Mammary epithelial cell (primary cell): ENCODE measurements at places on chromosomes 5 and 9. TPM values are rescaled to one million over a fixed set of nuclear protein-coding genes. Genes with fewer than 3 reads are reported as not detected.

DNA sequence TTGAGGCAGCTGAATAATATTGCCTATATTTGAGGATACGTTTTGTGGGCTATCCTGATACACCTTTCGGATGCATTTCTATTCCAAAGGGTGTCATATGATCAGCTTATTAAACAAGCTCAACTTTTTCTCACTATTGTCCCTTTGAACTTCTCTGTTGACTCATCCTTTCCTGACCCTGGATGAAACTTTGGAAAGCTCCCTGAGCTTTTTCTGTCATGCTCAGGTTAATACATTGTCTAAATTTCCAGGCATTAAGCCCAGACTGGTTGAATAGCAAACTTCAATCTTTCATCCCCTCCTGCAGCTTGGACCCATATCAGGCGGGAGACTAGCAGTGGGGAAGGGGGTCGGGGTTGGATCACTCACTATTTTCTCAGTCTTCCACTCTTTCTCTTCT lies 104.9 kb upstream of the PTPN3 start:
- no peak for DNase-seq

DNA sequence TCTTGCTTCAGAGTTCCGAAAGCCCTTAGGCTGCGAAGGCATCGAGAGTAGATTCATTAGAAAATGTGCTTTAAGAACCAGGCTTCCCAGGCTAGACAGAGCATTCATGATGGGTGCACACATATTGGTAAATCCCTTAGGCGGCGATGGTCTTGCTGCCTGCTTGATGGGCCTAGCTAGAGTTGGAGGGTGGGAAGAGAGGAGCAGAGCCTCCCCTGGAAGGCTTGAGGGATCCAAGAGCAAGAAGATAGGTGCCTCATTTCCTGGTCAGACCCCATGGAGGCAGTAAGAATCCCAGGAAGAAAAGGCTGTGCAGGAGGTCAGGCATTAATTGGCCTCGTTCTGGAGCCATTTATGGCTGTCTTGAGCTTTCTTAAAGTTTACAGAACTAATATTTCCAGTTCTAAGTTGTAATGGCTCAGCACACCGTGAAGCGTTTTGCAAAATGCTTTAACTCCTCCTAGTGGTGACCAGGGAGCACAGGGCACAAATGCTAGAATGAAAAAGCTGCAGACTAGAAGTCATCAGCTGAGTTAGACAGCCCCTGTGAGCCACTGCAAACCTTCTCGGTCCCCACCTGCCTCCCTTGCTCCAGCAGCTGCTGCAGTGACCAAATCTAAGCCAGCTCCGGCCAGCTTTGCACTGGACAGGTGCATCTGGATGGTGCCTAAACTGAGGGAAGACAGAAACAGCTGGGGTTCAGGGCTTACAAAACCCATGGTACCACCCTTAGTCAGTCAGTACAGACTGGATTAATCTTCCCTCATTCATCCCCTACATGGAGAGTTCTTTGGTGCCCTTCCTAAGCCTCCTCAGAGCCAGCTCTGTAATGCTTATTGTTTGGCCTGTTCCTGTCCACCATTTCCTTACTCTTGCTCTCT lies 14.7 kb downstream of the SLC45A2 start:
- peak; percentile 40 for DNase-seq

DNA sequence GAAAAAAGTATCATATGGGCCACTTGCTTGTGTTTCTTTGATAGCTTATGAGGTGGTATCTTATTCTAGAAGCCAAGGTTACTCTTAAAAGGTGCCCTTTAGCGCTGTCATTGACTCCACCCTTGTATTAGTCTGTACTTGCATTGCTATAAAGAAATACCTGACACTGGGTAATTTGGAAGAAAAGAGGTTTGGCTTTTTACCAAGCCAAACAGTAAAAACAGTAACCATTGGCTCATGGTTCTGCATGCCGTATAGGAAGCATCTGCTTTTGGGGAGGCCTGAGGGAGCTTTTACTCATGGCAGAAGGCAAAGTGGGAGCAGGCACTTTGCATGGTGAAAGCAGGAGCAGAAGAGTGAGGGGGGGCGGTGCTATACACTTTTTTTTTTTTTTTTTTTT lies 87.4 kb downstream of the TEK start:
- peak; percentile 61 for DNase-seq

DNA sequence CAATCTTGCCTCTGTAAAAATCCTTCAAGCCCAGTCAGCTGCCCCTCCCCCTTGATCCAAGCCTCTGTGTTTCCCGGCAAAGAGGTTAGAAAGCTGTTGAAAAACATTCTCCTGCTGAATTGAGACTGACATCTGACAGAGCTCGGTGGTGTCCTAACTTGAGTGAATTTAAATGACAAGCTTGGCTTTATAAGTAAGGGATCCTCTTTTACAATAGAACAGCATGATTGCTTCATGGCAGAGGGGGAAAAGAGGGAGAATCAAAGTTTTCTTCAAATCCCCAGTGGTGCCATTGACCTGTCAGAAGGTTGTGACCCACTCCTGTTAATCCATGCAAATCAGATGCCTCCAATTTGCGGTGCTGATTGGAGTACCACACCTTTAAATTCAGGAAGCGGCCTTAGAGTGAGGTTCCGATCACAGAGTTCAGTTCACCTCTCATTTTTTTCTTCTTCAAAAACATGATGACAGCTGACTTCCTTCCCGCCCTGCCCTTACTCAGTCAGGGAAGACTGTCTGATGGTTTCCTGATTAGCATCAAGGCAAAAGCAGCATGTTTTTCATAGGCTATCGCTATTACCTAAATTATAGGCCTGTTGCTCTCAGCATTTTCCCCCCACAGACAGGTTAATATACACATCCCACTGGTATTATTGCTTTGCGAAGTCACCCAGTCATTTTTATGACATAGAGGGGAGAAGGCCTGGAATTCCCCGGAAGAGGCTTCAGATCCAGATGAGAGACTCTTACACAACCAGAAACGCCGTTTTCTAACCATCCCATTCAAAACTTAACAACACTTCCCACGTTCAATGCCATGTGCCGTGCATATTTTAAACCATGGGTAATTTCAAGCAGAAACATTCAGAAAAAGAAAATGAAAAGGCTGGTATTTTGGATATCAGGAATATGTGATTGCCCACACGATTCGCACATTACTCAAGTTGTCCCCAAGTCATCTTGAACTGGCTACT lies 141.4 kb downstream of the EBF1 start:
- DNase-seq: no peak

DNA sequence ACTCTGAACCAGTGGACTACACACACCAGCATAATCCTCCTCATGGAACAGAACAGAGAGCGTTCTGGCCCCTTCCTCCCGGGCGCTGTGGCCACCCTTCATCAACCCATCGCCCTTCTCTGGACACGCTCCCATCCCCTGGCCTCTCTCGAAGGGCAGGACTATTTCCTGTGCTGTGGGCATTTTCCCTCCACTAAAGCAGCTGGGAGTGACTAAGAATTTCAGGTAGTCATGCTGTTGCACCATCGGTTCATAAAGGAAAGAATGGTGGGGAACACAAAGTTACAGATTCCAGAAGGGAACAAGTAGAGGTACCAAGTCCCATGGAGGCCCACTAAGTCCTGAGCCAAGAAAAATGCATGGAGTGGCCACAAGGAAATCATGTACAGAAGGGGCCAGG lies 68.6 kb downstream of the EPB41L4B start:
- DNase-seq: peak; percentile 70

DNA sequence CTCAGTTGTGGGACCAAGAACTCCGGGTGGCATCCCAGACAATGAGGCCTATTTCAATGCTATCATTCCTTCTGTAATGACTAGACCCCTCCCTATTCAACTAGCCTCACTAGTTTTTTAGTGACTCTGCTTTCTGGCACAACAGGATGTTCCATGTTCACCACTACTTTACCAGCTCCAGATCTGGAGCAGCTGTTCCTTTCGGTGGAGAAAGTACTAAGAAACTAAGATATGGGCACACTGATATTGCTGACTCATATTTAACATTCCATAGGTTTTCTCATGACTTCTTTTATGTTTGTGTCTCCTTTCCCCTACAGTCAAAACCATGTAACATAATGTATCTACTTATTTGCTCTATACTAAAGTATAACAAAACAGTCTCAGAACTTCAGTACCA lies 24.1 kb downstream of the IL33 start:
- DNase-seq: no peak

DNA sequence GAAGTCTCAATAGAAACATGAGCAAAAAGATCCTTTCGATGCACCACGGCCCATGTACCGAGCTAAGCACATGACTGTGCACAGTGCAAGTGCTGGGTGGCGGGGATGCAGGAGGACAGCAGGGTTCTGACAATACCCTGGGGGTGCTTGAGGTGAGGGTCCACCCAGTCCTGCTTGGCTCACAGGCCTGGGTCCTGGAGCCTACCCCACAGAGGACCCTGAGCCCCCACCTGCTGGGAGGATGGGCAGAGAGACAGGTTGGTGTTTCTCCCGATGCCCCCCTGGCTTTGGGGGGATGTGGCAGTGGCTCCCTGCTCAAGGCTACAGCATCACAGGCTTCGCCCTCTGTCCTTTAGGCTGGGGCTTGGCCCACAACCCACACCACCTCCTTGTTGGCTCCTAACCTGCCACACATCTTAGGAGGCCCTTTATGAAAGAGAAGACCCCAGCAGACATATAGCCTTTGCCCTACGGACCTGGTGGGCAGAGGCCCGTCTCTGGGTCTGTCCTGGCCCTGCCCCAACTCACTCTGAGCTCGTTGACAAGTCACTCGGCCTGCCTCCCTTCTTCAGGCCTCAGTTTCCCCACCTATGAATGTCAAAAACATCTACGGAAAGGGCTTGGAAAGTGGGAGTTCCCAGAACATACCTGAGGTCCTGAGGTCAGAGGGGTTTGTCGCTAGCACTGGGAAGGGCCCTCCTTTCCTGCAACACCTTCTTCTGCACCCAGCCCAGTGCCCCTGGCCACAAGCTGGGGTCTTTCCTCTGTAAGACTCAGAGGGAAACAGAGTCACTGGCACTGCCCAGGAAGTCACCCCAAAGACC lies 50.3 kb downstream of the BARX1 start:
- DNase-seq: no peak

DNA sequence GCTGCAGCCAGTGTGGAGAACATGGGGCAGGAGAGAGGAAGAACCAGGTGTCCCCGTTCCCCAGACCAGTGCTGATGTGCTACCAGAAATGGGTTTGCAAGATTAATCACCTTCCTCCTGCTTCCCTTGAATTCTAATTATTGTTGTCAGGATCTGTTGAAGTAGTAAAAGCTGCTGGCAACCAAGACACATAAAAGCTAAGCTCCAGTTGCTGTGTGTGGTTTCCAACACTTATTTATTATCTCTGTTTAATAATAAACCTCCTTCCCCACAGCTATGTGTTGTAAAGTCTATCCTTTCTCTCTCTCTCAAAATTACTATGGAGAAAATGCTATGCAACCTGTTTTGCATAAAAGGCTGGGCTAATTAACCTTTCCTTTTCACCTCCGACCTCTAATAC lies 2.3 kb upstream of the RETREG1 start:
- no peak for DNase-seq

- no peak for DNase-seq
Measured at GRCh38 chr5:108311682-108312081, 70.2 kb downstream of the FBXL17 start.

GRCh38 chr5:133552925-133553525 lies 59.3 kb downstream of the FSTL4 start:
- peak; percentile 47 for DNase-seq

Gene NPR3
- 5.0 TPM for total RNA-seq

Gene PDE8B
- total RNA-seq: not detected

Gene GFPT2
- total RNA-seq: not detected in 2 replicates

Gene DNM1
- total RNA-seq: 0.67 TPM

Gene PCDHGA5
- total RNA-seq: 0.61 and 0.80 TPM in 2 replicates

Gene DRD1
- total RNA-seq: not detected in 2 replicates
